CD4-positive, alpha-beta memory T cell (primary cell): ENCODE measurements at places on chromosomes 7 and 10.

DNA sequence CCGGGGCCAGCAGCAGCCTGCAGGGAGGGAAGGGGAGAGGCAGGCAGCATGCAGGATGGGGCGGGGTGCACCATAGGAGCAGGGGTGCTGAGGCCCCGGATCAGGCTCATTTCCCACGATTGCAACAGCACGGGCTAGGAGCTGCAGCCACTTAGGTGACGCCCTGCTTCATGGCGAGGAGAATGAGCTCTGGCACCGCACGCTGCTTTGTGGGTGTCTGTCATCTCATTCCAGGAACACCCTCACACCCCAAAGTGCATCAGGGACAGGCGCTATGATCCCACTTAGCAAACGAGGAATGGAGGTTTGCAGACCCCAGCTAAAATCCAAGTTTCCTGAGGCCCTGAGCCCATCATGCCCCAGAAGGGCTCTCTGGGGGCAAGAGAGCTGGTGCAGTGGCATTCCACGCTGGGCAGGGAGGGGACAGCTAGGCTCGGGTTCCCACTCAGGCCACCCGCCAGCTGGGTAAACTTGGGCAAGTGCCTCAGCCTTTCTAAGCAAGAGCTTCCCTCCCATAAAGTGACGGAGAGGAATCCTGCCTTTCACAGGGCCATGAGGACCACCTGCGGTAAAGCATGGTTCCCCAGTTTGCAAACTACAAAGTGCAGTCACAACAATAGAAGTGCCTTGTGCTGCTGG lies 9.3 kb downstream of the KCNH2 start:
- DNase-seq: no peak

GRCh38 chr7:113880559-113880958 lies 38.2 kb downstream of the PPP1R3A start:
- no peak for DNase-seq

DNA sequence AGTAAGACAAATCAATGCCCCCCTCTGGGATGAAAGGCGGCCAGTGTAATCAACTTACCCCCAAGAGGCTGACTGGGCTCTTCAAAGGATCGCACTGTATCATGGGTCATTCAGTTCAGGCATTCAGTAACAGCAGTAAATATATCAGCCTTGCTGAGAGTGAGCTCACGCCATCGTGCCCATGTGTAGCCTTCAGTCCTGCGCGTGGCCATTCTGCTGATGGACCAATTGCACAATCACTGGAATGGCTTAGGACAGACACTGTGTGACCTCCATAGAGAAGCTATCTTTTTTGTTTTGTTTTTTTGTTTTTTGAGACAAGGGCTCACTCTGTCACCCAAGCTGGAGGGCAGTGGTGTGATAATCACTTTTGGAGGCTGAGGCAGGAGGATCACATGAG lies 9.1 kb upstream of the PRKRIP1 start:
- no peak for DNase-seq

GRCh38 chr10:117723343-117723742 lies 180.8 kb downstream of the EMX2 start:
- DNase-seq: no peak

GRCh38 chr7:82539969-82540368 lies 96.4 kb upstream of the CACNA2D1 start:
- no peak for DNase-seq

DNA sequence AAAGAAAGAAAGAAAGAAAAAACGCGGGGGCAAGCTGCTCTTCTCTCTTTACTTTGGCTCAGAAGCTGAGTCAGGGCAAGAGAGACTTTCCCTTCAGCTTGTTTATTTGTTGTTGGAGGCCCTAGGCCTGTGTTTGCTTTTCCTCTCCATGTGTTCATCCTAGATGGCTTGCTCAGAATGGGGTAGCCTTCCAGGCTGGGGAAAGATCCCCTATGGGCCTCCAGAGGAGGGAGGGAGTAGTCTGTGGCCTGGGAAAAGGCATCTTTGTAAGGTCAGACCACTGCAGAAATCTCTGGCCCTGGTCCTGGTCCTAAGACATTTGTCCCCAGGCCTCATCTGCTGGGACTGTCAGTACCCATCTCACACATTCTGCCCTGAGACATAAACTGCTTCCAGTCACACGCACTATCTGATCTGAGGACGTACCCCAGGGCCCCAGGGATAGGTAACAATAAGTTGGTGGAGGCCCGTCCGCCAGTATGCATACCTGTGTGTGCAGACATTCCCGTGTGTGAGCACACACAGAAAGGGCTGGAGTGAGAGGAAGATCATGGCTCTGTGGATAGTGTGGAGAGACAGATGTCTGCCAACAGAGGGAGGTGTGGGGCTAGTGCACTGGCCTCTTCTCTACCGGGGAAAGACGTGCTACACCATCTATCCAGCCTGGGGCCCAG lies 4.9 kb upstream of the SCD start:
- peak; percentile 39 for DNase-seq

DNA sequence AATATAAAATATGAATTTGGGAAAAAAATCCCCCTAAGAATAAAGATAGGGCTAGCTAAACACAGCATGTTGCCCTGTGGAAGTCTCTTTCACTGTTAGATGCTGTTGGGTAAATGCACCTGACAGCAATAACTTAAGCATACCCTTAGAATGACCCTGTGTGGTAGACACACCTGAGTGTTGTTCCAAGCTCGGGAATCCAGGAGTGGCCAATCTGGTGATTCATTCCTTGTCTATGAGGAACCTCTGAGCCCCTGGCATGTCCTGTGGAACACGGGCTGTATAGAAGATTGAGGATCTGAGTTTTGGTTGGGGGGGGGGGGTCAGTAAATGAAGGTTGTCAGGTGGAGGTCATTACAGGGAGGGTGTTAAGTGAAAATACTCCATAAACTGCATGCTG lies 730.0 kb upstream of the IGFBP3 start:
- no peak for DNase-seq

GRCh38 chr10:4590807-4591206 lies 235.2 kb upstream of the AKR1E2 start:
- no peak for DNase-seq

GRCh38 chr7:1093502-1093843 lies 5.6 kb downstream of the GPER1 start:
- no peak for DNase-seq

DNA sequence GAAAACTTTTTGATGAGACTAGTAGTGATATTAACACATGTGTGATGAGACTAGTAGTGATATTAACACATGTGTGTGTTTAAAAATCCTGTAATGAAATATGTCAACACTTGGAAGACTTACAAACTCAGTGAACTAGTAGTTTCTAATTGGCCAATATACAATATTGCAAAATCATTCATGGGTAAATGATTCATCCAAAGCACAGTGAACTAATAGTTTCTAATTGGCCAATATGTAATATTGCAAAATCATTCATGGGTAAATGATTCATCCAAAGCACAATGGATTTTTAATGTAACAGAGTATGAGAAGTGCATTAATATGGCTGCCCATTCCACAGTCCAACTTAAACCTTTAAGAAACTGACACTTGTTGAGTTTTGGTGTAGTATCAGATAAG lies 77.8 kb downstream of the ATAD1 start:
- no peak for DNase-seq

DNA sequence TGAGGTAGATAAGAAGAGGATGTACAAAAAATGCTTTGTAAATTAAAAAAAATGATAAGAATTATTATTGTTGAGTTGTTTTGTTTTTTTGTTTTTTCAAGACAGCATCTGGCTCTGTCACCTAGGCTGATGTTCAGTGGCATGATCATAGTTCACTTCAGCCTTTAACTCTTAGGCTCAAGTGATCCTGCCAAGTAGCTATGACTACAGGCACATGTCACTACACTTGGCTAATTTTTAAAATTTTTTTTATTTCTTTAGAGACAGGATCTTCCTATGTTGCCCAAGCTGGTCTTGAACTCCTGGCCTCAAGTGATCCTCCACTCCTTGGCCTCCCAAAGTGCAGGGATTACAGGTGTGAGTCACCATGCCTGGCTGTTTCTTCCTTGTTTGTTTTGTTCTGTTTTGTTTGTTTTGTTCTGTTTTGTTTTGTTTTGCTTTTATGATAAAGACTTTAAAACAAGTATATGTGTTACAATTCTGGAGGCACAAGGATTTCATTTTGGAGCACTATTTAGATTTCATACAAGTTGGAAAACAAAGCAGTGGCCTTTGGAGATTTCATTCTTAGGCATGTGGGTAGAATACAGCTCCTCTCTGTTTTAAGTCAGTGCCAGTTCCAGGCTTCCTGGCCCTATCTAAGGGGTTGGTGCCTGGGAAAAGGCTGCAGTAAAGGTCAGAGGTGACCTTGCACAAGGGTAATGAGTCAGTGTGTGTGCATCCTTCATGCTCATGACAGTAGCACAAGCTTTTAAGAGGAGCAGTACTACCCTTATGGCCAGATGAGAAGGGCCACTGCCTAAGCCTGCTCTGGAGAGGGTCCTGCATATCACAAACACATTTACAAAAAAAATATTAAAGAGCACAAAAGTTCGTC lies 17.9 kb downstream of the FGFBP3 start:
- no peak for DNase-seq

GRCh38 chr10:6542999-6543430 lies 37.1 kb downstream of the PRKCQ start:
- DNase-seq: peak; percentile 70

DNA sequence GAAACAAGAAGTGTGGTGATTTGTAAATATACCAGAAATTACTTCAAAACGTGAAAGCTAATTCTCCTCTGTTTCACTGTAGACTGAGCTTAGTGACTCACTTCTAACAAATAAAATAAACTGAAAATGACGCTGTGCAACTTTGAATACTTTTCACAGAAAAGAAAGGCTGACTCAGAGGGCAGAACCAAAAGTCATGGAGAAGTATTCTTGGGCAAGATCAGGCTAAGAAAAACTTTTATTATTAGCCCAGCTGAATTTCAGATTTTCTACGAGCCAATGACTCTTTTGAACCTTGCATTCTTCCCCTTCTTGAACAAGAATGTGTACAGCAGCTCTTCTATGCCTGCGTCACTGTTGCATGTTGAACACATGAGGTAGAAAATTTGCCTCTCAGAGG lies 527.3 kb upstream of the GHITM start:
- no peak for DNase-seq

DNA sequence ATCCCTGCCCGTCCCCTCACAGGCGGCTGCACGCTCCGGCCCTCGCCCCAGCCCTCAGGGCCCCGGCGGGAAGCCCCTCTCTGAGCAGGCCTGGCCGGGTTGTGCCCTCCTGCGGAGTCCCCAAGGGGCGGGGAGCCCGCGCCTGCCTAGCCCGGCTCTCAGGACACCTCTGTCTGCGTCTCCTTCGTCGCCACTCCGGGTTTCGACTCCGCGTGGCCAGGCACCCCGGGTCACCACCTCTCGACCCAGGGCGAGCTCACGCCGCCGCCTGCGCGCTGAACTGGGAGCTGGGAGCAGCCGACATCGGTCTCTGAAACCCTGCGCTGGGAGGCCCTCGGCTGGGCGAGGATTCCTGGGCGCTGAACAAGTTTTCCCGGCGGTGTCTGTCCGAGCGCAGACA lies 6.2 kb upstream of the OGDHL start:
- no peak for DNase-seq

DNA sequence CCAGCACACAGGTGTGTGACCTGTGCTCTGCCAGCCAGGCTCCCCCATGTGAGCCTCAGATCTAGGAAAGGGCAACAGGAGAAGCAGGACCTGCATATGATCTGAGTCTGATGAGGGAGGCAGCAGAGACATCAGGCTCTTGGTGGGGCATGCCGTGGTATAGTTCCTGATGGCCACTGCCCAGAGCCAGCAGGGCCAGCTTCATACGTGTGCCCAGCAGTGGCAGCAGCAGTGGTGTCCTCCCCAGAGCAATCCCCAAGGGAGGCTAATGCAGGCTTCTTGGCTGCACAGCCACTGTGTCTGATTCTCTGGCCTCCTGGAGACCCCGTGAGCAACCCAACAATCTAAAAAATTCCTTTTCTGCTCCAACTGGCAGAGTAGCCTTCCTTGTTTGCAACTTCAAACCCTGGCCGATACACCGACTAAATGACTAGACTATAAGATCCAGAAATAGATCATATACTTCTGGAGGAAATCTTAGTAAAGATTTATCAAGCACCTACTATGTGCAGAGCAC lies 230.6 kb upstream of the ZMIZ1 start:
- no peak for DNase-seq

GRCh38 chr10:97096261-97097083 lies 89.3 kb downstream of the SLIT1 start:
- DNase-seq: no peak

DNA sequence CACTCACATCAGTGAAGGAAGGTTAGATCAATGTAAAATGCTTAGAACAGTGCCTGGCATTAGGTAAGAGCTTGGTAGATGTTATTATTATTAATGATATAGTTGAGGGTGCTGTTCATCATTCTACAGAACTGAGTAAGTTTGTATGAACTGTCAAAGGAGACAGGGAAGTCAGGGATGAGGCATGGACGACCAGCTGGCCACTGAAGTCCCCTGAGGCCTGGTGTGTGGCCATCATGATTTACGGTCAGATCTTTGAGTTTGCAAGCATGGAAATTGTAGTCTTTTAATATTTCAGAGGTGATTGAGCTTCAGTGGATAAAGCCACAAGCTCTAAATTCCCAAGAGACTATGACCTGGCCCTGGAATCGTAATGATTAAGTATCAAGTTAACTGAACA lies 6.9 kb downstream of the ARMC3 start:
- no peak for DNase-seq

DNA sequence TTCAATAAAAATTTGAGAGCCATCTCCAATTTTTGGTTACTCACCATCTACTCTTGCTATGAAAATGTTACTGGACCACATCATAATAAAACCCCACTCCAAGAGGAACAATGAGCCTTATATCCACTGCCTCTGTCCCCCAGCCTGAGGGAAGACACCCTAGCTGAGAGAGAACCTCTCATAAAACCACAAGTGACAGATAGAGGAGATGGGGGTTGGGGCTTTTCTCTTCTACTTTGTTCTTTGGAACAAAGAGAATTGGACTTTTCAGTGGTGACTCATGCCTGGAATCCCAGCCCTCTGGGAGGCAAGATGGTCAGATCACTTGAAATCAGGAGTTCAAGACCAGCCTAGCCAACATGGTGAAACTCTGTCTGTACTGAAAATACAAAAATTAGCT lies 27.6 kb upstream of the TAS2R16 start:
- no peak for DNase-seq

DNA sequence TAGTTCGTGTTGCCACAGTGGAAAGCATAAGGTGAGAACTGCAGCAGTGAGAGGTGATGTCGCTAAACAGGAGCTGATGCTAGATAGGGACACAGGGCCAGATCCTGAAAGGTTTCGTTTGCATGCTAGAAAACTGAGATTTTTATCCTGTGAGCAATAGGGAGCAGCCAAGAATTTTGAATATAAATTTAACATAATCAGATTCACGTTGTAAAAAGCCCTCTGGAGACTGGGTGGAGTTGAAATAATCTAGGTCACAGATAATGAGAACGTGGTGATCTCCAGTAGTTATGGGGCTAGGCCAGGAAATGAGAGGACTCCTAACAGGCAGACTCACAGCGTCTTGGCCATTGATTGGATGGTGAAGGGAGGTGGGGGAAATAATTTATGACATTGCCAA lies 92.1 kb upstream of the IMMP2L start:
- DNase-seq: no peak
